ENCODE measurements at places on chromosomes 3 and 15.

DNA sequence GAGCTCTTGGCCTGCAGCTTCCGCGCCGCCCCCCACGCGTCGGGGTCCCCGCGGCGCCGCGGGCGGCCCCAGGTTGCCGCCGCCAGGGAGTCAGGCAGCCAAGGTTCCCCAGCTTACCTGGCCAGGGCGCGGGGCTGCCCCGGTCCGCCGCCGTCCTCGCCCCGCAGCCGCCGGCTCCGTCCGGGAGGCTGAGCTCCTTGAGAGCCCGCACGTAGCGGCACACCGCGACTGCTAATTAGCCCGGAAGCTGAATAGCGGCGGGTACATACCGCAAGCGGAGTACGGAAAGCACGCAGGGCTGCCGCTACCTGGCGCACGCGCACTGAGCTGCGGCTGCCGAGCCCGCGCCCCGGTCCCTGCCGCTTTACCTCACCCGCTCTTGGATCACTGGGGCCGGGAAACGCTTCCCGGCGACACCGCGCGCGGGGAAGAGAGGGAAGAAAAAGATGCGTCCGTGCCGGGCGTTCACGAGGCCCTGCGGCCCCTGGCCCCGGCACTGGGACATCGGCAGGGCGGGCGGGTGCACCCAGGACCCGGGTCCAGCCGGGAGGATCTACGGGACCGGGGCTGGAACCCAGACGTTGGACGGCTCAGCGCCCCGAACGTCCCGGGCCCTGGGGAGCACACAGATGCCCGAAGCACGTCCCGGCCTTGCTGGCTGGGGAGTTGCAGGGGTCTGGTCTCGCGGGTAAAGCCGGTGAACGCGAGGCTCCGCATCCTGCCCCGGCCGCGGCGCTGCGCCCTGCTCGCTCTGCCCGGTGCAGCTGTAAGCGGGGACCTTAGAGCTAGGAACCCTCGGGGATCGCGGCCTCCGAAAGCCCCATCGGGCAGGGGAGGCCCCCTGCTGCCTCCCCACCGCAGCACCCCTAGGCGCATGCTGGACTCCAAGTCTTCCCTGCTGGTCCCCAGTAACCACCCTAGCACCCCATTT lies at the start of gene GOLGA8B:
Gene GOLGA8B (minus strand): TSS at position 253 of the 931 bp plus-strand sequence. CDS start 47,739 bp downstream, outside the sequence.
- peak; percentile 50 for DNase-seq

GRCh38 chr3:171672124-171672523 lies 138.2 kb downstream of the PLD1 start:
- no peak for DNase-seq

DNA sequence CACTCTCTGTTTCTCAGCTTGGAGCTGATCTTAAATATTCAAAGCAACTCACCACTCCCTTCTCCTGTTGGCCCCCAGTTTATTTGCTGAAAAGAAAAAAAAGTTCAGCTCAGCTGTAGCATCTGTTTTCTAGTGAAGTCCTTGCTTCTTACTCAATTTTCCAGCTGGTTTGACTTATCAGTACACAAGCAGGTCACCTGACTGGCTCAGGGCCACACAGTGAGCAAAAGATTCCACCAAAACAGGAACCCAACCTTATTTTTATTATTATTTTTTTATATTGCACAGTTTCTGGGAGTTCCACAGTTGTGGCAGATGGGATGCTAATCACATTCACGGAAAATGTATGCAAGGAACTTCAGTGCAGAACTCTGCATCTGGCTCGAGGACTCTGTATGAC lies 390.7 kb upstream of the RGMA start:
- no peak for DNase-seq

GRCh38 chr3:153311541-153311940 lies 149.5 kb downstream of the RAP2B start:
- no peak for DNase-seq

DNA sequence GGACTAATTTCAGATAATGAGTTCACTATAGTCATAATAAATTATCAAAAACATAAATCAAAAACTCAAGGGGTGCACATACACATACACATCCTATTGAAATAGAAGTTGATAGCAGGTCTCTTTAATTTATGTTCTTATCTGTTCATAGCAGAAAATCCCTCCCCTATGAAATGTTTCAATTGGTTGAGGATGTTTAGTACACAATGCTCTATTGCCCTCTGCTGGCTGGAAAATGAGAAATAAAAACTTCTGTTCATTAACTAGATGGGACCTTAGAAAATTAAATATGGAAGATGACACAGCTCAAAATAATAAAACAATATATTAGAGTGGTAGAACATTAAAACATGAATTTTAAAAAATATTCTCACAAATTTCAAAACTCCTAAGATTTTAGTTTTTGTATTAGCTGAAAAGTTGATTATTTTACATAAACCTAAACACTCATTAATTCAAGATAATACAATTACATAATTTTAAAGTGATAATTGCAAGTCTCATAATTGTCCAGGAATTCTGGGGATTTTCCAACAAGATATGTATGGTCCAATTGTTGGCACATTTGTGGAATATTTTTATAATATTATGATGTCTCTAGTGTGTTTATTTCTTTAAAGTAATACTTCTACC lies 735.0 kb downstream of the ROBO1 start:
- DNase-seq = no peak

All from stimulated activated CD4-positive, alpha-beta T cell treated with anti-CD3 and anti-CD28 coated beads, TNF-alpha, amount 100 ng/mL, for 1 hour (primary cell).